ENCODE measurements at places on chromosomes 6 and 20.

DNA sequence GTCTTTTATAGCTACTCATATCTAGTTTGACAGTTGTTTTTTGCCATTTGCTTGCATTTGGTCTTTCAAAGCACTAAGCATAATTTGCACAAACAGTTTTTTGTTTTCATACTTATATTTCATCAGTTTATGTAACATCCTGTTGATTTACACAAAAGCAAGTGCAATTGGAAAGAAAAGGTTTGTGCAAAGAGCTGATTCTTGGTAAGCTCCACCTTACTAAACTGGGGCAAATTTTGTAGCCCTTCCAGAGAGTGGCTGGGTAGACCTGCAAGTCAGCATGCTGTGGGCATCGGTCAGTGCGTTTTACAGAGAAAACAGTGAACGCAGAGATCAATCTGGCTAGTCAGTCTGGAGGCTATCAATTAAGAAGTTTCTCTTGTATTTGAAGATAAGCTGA lies 34.5 kb downstream of the TXLNB start:
- DNase-seq: no peak

GRCh38 chr6:45419571-45420082 lies 41.9 kb upstream of the SUPT3H start:
- DNase-seq: no peak

- peak; percentile 18 for DNase-seq
Measured at GRCh38 chr6:39892490-39893129, 41.7 kb downstream of the MOCS1 start.

DNA sequence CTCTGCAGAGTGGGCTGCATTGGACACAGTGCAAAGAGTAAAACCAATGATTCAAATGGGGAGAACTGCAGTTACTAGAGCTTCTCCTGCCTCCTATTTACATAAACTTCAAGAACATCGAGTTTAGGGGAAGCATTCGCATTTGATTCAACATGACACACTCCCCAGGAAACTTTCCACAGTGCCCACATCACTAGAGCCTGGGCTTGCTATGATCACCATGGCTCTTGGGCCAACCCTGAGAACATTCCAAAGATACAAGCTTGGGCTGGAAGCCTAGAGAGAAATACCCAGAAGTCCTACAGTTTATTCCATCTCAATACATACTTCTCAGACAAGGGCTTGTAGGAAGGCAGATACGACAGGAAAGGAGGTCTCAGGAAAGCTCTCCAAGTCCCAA lies 337.9 kb downstream of the CD83 start:
- DNase-seq: no peak

- DNase-seq: no peak
Measured at GRCh38 chr20:63293871-63294535, 1.0 kb downstream of the COL20A1 start.

GRCh38 chr6:71298459-71298858 lies 9.8 kb downstream of the OGFRL1 start:
- DNase-seq: no peak

GRCh38 chr6:135329851-135330803 lies 149.0 kb downstream of the MYB start:
- no peak for DNase-seq

DNA sequence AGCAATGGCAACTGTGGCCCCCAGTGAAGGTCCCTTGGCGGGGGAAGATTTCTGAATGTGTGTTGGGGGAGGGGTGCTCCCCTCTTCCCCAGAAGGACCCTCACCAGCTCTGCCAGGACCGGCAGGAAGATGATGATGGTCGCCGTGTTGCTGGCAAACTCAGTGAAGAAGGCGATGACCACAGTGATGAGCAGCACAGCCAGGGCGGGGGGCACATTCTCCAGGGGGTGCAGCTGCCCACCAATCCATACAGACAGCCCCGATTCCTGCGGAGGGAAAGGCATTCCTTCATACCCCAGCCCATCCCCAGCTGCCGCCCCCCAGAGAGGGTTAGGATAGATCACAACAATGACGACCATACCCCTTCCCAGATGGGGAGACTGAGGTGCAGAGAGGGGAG lies 15.7 kb upstream of the OCSTAMP start:
- DNase-seq: no peak

DNA sequence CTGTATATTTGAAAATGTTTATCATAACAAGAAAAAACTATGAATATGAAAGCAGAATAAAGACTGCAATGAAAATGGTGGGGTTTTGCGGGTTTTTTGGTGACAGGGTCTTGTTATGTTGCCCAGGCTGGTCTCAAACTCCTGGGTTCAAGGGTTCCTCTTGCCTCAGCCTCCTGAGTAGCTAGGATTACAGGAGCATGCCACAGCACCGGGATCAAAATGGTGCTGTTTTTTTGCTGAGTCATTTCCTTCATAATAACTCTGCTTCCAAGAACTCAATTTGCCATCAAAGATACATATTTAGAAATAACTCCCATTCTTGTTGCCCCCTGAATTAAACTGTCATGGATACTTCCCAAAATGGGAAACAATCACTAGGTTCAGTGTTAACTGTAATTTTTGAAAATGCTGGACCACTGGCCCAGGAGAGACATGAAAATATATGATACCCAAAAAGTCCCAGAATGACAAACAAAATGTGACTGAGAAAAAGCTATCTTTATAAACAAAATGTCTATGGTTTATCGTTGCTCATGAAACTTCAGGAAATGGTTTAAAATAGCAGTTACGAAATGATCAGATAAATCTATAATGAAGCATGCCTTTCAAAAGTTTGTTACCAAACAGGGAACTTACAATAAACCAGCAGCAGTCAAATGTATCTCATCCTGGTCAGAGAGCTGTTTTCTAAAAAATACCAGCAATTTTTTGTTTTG lies 32.2 kb downstream of the ILRUN start:
- DNase-seq: no peak

DNA sequence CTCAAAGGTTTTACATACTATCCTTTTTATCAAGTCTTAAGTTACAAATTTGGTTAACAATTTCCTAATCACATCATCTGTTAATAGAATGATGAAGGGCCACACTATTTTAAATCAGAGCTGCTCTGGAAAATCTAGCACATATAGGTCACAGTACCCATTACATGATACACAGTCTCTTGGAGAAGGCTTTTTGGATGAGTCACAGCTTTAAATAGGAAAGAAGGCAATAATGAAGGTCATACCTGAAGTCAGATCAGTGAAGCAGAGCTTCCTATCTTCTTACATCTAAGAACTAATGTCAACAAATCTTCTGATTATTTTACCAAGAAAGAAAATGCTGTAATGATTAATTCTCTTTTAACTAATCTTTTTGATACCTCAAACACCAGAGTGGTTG lies 248.5 kb downstream of the BTBD9 start:
- DNase-seq: no peak

- no peak for DNase-seq
Measured at GRCh38 chr6:30206152-30206551, 7.1 kb downstream of the TRIM26 start.

DNA sequence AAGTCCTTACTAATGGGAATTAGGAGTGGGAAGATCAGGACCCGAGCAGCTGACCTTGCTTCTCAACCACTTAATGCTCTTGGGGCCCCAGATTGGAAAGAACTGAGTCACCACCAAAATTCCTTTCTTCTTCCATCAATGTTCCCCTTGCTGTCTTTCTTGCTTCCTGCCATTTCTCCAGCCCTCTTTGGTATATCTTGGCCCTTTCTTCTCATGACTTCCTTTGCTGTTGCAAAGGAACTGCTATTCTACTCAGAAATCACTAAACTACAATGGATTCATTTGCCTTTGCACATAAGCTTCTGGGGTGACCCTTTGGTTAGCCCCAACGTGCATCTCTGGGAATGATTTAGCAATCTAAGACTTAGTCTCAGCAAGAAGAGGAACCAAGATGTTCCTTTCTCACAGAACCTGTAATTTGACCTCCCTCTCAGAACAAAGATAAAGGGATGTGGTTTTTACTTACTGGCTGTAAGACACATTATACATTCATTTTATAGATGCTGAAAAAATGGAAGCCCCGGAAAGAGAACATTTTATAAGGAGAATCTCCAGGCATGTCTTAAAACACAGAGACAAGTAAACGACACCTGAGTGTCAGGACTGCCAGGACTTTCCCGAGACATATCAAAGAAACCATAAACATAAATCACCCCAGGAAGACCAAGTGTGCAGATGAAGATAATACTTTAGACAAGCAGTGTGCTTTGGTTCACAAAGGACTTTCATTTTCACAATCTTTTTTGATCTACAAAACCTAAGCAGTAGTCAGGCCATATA lies 99.0 kb upstream of the TNFAIP3 start:
- DNase-seq: no peak

- DNase-seq: no peak
Measured at GRCh38 chr20:10259166-10259565, 40.5 kb downstream of the SNAP25 start.

- no peak for DNase-seq
Measured at GRCh38 chr6:62775427-62776022, 435.7 kb upstream of the FKBP1C start.

DNA sequence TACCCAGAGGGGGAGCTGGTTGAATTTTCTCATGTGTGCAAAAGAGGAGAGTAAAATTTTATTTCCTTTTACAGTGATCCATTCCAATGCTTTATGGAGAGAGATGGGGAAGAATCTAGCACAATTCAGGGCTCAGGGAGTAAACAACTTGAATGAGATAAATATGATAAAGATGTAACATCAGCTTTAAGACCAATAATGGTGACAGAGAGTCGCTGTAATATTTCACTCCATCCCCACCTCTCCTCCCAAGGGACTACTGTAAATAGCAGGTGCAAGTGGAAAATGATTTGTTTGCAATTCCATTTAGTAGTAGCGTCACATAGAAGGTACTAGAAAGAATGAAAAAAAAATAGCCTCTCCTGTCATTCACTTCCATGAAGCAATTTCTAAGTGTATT lies 4.8 kb downstream of the CRISP3 start:
- no peak for DNase-seq

DNA sequence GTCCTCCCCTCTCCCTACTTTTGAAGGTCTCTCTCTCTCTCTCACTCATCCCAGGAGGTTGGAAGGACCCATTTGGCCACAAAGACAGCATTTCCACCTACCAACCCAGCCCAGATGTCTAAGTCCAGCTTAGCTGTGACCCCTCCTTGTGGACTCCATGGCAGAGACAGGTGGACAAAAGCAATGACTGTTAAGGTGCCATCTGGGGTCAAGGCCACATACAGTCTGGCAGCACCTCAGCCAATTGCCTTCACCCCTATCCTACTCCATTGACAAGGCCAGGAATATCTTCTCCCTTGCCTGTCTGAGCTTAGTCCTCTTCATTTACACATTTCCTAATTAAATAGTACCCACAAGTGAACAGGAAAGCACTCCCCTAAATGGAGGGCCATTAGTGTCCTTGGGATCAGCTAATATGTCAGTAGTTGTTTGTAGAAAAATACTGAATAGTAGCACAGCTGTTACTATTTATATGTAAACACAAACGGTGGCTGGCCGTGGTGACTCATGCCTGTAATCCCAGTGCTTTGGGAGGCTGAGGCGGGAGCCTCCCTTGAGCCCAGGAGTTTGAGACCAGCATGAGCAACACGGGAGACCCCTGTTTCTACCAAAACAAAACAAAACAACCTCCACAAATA lies 28.8 kb downstream of the GCM1 start:
- DNase-seq: no peak

DNA sequence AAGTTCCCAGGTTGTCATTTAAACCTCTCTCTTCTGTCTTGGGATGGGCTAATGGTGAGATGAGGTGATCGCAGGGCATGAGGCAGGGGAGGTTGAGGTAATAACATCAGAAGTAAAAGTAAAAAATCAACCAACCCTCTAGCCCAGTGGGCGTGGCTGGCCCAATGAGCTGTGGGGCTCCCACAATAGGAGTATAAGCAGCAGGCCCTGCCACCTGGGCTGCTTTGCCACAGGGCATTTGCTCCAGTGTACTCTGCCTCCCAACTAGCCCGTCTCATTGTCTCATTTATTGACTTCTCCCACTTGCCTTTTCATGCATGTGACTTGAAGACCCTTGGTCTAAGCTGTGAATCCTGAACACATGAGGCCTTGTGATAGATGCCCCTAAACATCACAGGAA lies 62.8 kb downstream of the PHACTR3 start:
- DNase-seq: no peak

GRCh38 chr6:107973594-107973993 lies 15.6 kb upstream of the SEC63 start:
- no peak for DNase-seq

DNA sequence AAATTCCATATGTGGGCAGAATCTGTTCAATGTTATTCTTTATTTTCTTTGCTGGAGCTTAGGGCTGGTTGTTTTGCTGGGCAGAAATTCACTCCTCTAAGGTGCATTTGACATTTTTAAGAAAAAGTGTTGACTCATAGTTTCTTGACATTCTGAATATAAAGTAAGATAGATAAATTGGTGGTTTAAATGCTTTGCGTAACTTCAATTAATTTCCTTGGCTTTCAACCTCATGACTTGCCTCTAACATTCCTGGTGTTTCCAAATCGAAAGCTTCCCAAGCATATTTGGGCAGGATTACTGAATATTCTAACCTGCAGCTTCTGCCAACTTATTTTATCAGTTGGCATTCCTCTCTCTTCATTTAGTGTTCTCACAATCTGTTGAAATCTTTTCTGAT lies 718.7 kb upstream of the ADGRB3 start:
- no peak for DNase-seq

GRCh38 chr6:134512981-134513391 lies 195.1 kb upstream of the SGK1 start:
- DNase-seq: no peak

DNA sequence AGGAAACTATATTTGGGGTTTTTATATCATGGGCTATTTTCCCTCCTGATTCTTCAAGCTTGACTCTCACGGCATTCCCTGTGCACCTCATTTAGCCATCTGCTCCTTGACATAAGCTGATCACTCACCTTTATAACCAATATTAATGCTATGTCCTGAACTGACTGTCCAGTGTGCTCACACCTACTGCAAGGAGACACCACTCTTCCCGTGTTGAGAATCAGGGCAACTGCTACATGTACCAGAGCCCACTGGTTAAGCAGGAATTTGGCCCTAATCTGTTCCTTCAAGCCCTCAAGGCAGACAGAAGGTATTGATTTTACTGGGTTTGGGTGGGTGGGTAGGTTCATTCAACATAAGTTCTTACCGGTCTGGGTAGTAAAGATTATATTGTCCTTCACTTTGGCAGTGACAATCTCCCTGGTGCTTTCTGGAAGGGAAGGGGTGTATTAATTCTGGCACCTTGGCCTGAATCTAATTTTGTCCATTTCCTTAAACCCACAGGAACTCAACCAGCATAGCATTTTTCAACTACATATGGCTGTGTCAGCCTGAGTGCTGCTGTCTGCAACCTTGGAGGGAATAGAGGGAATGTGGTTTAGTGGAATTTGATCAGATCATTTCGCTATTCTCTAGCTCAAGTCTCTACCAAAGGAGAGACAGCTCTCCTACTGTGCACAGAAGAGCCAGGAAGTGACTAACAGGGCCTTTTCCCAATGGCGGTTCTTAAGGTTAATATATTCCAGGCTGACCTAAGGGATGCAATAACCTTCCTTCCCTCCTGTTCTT lies 293.2 kb downstream of the BTBD9 start:
- DNase-seq: no peak
